ENCODE measurements at places on chromosomes 6 and 20.

GRCh38 chr20:47353239-47353691, 3.2 kb downstream of the ZMYND8 start:
- no peak for DNase-seq

GRCh38 chr20:25399037-25399430, 8.4 kb upstream of the ABHD12 start:
- no peak for DNase-seq

DNA sequence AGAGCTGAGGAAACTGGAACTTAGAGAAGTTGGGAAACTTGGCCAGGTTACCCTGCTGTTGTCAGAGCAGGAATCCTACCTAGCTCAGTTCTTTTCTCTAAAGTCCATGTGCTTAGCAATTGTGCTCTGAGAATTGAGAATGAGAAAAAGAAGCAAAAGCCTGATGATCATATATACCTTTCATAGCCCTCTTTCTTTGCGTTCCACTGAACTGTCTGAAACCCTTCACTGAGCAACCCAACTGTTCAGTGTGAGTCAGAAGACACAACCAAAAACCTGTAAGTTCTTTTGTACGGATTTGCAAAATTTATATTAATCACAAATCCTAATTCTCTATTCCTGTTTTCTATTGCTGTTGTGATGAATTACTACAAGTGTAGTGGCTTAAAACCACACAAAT, 80.6 kb downstream of the PHF3 start:
- DNase-seq: no peak

DNA sequence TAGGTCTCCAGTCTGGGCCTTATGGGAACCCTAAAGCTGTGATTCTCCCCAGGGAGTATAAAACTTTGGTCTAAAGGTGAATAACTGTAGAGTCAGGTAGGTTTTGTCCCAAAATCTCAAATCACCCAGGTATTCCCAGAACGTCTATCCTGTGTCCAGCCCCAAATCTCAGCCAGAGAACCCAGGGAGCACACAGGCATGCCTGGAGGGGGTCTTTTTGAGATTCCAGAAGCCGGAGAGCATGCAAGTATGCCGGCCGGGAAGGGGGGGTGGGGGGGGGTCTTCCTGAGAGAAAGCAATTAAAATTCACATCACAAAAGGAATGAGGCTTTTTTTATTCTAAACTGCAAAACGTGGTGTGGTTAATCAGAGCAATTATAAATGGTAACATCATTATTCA, 210.0 kb downstream of the PTPRT start:
- no peak for DNase-seq

- DNase-seq: no peak
Observed at GRCh38 chr6:97465877-97466561, 183.0 kb upstream of the MMS22L start.

GRCh38 chr6:27441001-27441400, 31.9 kb downstream of the ZNF184 start:
- DNase-seq: no peak

- no peak for DNase-seq
Observed at GRCh38 chr6:136471922-136472321, 78.3 kb downstream of the MAP7 start.

GRCh38 chr20:56002908-56003800, 2.2 kb downstream of the CBLN4 start:
- DNase-seq: no peak

GRCh38 chr6:99254616-99255550, 94.6 kb downstream of the FAXC start:
- DNase-seq: no peak

GRCh38 chr20:62938105-62938888, at the start of gene GID8:
TSS of gene GID8 (plus strand) at chr20:62938147. CDS start at chr20:62941503, 3,356 bp downstream.
- DNase-seq: peak; percentile 82

GRCh38 chr6:118249680-118250079, 298.4 kb upstream of the PLN start:
- no peak for DNase-seq

GRCh38 chr20:42435230-42435629, 754.5 kb downstream of the PTPRT start:
- no peak for DNase-seq

- no peak for DNase-seq
Observed at GRCh38 chr20:50410343-50410742, 99.8 kb upstream of the PTPN1 start.

GRCh38 chr20:36465109-36466080, 75.9 kb upstream of the MYL9 start:
- DNase-seq: peak; percentile 88

DNA sequence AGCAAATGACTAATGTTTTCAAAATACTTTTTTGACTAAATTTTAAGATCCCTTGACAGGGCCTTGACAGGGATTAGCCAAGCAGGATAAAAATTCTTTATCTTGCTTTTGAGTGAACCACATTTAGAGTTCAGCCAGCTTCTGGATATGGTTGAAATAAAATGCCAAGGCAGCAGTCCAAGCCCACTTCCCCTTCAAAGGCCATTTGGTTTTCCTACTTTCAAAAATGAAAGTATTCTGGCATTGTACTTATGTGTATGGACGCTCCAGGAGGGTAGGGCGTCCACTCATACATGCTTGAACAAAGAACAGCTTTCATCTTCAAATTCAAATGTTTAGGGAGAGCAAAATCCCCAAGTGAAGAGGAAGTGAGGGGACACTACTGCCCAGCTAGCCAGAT, 82.3 kb upstream of the BCLAF1 start:
- DNase-seq: no peak

GRCh38 chr6:164916087-164916486, 393.3 kb downstream of the C6orf118 start:
- DNase-seq: no peak

- no peak for DNase-seq
Observed at GRCh38 chr6:138031417-138031816, 75.8 kb downstream of the PERP start.

DNA sequence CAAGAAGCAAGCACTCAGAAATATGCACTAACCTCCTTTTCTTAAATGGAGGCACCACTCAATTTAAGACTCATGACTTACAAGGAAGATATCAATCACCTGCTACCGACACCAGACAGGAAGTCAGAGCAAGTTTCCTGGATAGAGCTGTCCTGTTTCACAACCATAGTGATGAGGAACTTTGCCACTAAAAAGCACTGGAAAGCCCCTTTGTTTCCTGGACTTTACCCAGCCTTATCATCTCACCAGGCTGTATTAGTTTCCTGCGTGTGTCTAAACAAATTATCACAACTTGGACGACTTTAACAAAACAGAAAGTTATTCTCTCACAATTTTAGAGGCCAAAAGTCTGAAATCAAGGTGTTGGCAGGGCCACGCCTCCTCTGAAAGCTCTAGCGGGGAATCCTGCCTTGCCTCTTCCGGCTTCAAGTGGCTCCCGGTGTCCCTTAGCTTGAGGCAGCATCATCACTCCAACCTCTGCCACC, 253.8 kb upstream of the STXBP5 start:
- no peak for DNase-seq

- DNase-seq: no peak
Observed at GRCh38 chr6:41872147-41872546, 23.0 kb downstream of the USP49 start.

DNA sequence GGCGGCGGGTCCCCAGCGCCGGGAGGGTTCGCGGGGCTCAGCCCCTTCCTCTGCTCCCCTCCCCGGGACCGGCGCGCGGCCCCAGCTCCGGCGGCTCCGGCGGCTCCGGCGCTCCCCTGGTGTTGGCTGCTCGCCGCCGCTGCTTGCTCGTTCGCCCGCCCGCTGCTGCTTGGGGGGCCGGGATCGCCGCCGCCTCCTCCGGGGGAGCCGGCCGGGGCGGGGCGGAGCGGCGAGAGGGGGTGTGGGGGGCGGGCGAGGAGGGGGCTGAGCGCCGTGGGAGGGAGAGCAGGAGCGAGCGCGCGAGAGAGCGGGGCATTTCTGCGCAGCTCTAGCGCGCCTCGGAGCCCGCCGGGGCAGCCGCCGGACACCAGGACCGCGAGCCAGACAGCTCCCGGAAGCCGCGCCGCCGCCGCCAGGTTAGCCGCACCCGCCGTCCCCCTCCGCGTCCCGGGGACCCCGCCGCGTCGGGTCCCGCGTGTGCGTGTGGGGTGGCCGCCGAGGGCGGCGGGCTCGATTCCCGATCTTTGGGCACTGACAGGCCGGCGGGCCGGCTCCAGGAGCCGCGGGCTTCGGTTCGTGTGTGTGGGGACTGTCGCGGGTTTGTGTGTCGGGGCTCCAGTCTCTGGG, 62.0 kb upstream of the EPB41L1 start:
- DNase-seq: no peak

DNA sequence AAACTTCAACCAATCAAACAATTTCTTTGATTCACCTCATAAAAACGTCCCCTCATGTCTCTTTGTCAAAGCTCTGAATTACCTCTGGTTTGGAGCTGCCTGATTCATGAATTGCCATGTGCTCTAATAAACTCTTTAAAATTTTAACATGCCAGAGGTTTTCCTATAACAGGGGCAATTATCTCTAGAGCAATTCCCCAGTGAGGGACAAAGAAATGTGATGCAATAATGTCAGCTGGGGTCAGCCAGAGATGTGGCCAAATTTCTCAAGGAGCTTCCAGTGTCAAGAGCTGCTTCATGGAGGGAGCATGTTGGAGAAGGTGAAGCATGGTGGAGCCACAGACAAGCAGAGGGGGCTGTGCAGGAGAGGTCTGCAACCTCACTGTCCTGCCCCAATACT, 38.7 kb upstream of the RFPL4B start:
- no peak for DNase-seq

DNA sequence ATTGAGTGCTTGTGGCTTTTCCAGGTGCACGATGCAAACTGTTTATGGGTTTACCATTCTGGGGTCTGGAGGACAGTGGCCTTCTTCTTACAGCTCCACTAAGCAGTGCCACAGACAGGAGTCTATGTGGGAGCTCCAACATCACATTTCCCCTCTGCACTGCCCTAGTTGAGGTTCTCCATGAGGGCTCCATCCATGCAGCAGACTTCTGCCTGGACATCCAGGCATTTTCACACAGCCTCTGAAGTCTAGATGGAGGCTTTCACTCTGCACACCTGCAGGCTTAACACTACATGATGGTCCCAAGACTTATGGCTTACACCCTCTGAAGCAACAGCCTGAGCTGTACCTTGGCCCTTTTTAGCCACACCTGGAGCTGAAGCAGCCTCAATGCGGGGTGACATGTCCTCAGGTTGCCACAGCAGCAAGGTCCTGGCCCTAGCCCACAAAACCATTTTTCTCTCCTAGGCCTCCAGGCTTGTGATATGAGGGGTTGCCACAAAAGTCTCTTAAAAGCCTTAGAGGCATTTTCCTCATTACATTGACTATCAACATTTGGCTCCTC, 552.2 kb downstream of the TFAP2A start:
- no peak for DNase-seq

DNA sequence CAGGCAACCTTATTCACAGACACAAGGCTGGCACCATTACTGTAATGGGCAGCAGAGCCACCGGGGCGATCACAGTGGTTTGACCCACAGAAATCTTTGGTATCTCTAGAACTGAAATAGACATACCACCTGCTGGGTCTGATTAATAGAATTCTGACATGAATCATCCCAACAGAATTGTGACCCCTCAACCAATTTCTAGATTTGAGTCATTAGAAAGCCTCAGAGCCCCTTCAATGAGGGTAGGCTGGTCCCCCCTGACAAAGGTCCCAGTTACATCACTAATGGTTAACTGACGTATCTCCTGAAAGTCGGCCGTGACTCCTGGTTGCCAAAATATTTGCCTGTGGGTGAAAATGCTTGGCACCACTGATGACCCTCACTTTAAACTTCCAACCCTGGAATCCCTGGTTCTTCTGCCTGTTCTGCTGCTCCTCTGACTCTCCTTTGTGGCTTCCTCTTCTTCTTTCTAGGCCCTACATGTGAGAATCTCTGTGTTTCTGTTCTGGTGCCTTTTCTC, 124.9 kb upstream of the ARID1B start:
- DNase-seq: no peak

DNA sequence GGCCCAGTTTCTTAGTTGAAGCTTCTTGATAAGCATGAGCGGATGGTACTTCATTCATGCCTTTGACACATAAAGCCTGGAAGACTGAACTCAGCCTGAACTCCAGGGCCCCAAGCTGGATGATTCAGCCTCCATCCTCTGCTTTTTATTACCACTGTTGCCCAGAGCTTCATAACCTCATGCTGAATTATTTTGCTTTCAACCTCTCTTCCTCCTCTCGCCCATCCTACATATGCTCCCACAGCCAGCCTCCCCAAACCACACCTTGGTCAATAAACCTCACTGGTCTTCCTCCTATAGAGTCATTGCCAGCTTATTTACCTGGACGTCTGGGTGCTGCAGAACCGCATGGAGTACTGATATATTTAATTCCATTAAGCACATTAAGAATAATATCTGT, 59.4 kb downstream of the SLC35B3 start:
- DNase-seq: no peak

DNA sequence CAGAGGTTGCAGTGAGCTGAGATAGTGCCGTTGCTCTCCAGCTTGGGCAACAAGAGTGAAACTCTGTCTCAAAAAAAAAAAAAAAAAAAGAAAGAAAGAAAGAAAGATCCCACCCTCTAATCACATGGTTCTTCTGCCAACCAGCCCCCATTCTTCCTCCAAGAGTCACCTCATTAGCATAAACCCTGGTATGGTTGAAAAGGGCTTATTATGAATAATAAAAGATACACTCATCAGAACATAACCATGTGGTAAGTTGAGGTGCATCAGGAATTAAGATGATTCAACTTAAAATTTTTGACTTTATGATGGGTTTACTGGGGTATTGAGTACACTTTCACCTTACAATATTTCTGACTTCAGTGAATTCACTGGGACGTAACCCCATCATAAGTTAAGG, 793 bp upstream of the TRIM40 start:
- no peak for DNase-seq

DNA sequence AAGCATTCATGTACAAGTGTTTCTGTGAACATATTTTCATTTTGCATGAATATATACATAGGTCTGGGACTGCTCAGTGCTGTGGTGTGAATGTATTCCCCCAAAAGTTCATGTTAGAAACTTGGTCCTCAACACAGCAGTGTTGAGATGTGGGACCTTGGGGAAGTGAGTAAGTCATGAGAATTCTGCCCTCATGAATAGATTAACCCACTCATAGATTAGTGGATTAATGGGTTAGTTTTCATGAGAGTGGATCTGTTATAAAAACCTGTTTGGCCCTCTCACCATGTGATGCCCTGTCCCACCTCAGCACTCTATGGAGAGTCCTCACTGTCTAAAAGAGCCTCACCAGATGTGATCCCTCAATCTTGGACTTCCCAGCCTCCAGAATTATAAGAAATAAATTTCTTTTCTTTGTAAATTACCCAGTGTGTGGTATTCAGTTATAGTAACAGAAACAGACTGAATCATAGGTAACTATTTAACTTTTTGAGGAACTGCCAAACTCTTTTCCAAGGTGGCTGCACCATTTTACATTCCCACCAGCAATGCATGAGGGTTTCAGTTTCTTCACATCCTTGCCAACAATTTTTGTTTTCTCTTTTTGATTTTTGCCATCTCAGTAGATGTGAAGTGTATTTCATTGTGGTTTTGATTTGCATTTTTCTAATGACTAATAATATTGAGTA, 45.3 kb downstream of the QRSL1 start:
- DNase-seq: no peak

Data from RWPE2 (cell line).